ENCODE measurements at places on chromosomes 12 and 14.

- DNase-seq, result no peak
These were observed 32.6 kb upstream of the ANO6 start for GRCh38 chr12:45183246-45183645.

GRCh38 chr12:45260104-45260815 is 44.4 kb downstream of the ANO6 start:
- DNase-seq, result no peak

DNA sequence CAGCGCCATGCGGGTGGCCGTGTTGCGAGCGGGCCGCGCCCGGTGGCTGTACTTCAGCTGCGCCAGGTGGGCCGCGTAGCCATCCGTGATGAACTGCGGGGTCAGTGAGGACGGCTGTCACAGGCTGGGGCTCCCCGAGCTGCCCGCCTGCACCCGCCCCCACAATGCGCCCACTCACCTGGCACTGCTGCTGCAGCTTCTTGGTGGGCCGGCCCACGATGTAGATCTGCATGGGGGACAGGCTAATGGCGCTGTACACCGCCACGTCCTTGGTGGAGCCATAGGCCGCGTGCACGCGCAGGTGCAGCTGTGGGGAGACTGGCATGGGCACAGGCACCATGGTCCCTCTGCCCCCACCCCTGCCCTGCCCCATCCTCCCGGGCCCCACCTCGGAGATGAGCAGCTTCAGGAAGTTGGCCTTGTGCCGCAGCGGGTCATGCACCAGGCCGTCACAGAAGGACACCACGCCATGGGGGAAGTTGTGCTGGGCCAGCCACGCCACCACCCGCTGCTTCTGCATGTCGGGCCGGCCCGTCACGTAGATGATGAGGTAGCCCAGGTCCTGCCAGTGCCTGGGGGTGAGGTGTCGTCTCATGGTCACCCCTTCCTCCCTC is 5.9 kb downstream of the ARL6IP4 start:
- DNase-seq, result no peak

DNA sequence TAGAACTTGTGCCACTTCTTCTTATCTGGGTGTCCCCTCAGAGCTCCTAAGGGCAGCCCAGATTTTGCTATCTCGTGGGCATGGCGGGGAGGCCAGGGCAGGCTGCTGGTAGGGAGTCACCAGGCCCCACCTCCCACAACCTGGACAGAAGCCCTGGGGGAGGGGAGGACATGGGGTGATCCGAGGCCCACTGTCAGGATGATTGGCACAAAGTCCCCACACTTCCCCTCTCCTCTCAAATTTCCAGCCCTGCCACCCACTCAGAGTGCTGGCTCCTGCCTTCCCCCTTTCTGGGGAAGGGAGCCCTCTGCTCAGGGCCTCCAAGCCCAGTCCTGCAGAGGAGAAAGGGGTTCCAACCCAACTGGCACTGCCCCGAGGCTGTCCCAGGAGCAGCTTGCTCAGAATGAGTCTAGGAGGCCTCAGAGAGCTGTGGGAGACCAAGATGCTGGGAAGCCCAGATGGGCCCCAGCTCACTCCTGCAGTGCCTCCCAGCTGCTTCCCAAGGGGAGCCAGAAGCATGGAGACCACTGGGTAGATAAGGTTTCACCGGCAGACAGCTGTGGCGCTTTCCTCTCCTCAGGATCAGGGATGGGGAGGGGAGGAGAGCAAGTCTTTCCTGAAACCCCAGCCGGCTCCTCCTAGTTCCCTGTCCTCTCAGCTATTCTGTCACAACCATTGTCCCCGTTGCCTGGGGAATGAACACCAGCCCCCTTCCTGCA is 82.8 kb downstream of the B4GALNT3 start:
- no peak for DNase-seq

DNA sequence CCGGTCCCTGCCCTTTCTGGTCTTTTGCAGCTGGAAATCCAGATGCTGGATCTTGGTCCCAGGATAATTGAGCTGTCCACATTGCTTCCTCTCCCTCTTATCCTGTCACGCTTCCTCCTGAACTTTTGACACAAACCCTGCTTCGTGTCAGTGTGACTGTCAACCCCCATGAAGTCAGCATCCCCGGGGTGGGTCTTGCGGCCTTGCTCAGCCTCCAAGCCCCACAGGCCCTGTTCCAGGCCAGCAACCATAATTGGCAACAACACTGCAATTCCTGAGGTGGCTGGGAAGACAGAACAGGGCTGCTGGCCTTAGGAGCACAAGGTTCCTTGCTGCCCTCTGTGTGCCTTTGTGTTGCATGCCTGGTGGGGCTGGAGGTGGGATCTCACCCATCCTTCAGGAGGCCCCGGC is 74.9 kb downstream of the NTF3 start:
- no peak for DNase-seq

DNA sequence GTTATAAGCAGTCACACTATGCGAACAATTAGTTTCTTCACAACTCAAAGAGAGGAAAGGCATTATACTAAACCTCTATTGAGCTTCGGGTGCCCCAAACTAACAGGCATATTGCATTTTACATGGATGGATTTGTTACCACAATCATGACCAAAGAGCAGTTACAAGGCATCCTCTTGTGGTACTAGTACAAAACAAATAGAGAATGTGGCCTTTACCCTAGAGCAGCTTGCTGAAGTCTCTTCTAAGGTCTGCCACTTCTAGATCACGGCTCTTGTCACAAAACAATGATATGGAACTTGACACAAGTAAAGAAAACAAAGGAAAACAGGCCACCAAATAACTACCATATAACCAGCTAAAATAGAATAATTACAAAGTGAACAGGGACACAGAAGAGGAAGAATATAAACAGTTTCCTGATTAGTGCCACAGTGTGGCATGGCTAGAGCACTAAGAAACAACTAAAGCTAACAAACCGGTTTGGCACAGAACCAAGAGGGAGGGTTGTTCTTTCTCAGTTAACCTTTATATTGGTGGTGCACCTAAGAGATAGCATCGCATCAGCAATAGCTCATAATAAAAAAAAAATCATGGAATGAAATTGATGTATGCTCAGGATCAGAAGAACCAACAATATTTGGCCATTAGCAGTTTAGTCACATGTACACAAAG is 209.7 kb upstream of the ATP2B1 start:
- DNase-seq, result no peak

GRCh38 chr12:8078398-8078797 is 3.7 kb upstream of the NECAP1 start:
- no peak for DNase-seq
